Breast epithelium (tissue), 4 donors: ENCODE measurements at places on chromosomes 1 and 21.
A peak's percentile ranks its signal among the peaks of the same experiment; 100 is the strongest.

GRCh38 chr1:176789571-176790090, 326.7 kb downstream of the PAPPA2 start:
- DNase-seq: no peak

DNA sequence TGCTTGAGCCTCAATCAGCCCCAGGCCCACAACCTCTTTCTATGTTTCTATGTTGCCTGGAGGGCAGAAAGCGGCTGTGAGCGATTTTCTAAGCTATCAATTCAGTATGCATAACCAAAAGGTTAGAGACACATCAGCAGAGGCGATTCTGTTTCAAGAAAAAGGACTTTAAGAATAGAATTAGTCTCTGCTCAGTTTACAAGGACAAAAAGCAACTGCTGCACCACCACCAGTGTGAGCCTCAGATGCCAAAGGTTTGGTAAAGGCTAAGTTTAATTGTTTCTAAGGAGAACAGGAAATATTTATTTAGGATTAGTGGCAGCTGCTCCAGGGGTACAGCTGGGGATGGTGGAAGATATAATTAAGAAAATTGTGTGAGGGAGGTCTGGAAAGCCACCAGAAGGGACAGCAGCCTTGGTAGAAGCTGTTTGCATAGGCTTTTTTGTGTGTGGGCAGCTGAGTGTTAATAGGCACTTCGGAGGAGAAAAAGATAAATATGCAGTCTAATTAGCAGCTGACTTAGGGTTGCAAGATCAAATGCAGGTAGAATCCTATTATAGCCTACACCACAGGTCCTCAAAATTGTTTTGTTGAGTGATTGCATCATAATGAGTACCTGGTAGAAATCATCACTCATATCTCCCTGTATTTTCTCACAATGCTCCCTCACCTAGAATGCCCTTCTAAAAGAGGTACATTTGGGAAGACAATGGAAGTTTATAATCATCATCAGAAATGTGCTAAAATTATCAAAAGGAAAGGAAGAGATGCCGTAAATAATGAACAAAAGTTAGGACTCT, 35.8 kb downstream of the ZC3H11B start:
- DNase-seq: no peak

- no peak for DNase-seq
Observed at GRCh38 chr21:43702785-43703034, 16.2 kb upstream of the PDXK start.

DNA sequence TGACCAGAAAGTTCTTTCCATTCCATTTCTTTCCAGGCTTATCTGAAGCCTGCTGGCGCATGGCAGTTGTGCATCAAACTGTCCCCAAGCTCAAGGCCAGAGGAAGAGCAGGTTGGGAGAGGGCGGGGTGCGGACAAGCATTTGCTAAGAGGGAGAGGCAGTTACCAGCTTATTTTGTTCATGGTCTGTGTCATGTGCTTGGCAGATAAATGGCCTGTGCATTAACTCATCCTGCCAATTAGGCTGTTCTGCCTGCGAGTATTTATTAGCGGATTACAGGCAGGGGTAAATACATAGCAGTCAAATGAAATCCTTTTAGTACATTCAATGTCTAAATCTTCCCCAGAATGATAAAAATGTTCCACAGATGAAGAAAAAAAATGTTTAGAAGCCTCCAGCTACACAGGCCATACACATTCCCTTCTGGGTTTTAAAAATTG, 48.9 kb upstream of the B3GALNT2 start:
- DNase-seq: no peak

GRCh38 chr21:31530897-31531705, 128.4 kb upstream of the SOD1 start:
- DNase-seq: peak; percentile 75
